ENCODE measurements at places on chromosomes 1 and 21.
A peak's percentile ranks its signal among the peaks of the same experiment; 100 is the strongest.

DNA sequence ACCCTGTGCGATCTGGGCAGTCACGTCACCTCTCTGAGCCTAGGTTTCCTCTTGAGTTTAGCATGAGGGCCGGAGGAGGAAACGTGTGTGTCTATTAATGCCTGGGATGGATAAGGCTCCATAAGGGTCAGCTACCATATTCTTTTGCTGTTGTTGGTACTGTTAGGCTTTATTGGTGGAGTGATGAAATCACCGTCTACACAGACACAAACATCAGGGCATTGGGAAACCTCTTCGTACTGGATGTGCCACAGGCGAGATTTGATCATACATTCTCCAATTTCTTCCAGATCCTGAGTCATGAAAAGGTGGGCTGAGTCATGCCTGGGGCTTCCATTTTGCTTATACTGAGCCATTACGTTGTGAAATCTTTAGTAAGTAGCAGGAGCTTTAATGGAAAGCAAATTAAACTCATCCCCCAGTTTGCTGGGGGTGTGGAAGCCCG lies 24.9 kb upstream of the GRHL3 start:
- no peak for DNase-seq

- DNase-seq, result peak; percentile 88
These were observed at the start of gene CAPZB for GRCh38 chr1:19485362-19486187. Gene CAPZB, minus strand, starts transcription at chr1:19485539. Its CDS starts 101 bp downstream, at chr1:19485438.

DNA sequence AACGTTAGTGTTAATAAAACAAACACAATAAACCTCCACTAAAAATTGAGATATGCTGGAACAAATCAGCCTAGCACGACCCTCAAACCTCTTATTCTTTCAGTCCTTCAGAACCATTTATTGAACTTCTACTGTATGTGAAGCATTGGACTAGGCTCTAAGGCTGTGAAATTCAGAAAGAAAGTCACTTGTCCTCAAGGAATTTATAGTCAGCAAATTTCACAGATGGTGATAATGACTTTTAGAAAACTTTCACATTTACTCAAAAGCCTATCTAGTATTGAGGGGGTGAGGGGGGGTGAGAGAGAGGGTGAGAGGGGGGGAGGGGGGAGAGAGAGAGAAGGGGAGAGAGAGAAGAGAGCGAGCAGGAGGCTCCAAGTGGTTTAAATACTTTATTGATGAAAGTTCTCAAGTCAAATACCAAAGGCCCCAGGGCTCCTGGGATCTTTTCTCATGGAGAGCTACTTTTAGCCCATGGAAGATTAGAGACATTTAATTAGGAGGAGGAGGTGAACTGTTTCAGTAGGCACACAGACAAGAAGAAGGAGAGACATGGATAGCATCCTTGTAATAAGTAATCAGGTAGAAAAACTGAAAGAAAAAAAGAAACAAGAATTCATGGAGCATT lies 66.3 kb upstream of the SSX2IP start:
- no peak for DNase-seq

GRCh38 chr1:64042331-64043100 lies 160.9 kb upstream of the UBE2U start:
- DNase-seq, result no peak

DNA sequence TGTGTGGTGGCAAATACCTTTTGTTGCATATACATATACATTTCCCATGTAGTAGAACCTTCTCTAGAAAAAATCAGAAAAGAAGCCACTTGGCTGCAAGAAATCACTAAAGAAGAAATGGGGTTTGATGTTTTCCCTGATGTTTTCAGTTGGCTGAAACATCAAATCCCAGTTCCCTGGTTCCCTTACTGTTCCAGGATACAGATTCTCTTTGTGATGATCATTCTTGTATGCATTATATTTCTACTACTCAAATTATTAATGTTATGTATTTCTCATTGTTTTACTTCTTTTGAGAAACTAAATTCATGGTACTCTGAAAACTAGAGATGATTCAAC lies 7.6 kb downstream of the RNU1-2 start:
- DNase-seq, result no peak

DNA sequence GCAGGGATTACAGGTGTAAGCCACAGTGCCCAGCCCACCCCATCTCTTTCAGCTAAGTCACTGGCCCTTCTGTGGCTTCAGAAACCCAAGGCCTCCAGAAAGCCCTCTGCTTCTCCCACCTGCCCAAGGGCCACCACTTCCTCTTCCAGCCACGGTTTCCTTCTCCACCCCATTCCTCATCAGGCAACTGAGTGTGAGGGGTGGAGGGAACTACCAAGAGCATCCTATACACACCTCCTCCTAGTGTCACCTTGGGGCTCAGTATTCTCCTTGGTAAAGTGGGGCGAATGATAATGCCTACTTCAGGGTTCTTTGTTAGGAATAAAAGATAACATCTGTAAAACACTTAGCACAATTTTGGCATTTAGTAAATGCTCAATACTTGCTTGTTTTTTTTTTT lies 30.0 kb downstream of the KNCN start:
- DNase-seq, result no peak

DNA sequence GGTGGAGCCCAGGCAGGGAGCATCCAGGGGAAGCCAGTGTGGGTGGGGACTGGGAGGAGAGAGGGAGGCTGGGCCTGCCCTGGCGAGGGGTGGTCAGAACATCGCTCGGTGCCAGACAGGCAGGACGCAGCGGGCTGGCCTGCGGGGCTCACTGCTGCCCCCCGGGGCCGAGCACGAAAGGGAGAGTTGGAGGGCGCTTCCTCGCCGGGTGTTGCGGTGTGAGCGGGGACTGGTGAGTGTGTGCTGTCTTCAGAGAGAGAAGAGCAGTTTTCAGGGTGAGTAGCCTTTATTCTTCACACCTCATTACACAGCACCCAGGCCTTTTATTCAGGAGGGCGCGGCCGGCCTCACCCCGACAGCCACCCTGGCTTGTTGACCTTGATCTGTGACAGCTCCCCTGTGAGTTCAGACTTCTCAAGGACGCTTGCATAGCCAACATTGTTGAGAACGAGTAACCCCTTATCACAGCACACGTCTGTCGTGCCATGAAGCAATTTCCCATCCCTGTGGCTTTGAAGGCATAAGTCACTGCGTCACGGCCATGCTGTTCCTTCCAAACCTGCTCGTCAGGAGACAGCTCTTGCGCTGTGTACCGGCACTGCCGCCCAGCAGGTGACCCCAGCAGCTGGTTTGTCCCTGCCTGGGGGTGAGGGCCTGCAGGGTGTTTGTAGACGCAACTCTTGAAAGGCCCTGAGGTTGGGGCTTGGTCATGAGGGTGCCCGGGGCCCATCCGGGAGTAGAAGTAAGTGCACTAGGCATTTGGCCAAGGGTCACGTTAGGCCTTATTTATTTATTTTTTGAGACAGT lies 54.6 kb downstream of the PRKCZ start:
- no peak for DNase-seq

DNA sequence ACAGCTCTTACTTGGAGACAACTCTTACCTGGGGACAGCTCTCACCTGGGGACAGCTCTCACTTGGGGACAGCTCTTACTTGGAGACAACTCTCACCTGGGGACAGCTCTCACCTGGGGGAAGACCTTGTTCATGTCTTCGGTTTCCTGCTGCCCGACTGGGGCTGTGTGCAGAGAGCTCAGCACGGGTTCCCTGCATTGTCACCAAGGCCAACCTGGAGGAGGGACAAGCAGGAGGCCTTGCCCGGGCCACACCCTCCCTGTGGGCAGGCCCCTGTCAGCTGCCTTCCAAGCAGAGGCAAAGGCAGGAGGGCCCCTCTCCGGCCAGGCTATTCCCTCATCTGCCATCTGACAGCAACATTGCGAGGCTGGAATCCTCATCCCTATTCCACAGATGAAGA lies at the start of gene LDLRAD1:
Gene LDLRAD1 (minus strand): TSS at position 208 of the 400 bp plus-strand sequence. CDS start 74 bp downstream, at position 134.
- no peak for DNase-seq

- DNase-seq, result peak; percentile 46
These were observed 816 bp downstream of the EDEM3 start for GRCh38 chr1:184753608-184754475.

- no peak for DNase-seq
These were observed 69.6 kb upstream of the SGIP1 start for GRCh38 chr1:66464351-66464750.

All from hematopoietic multipotent progenitor cell treated with erythropoietin and hydrocortisone succinate and interleukin-3 and kit ligand, for 15 days (in vitro differentiated cells).